GM23338 (cell line): ENCODE measurements at places on chromosomes 2 and 18.

- DNase-seq, result no peak
These were observed 47.9 kb upstream of the FANCL start for GRCh38 chr2:58289029-58289428.

DNA sequence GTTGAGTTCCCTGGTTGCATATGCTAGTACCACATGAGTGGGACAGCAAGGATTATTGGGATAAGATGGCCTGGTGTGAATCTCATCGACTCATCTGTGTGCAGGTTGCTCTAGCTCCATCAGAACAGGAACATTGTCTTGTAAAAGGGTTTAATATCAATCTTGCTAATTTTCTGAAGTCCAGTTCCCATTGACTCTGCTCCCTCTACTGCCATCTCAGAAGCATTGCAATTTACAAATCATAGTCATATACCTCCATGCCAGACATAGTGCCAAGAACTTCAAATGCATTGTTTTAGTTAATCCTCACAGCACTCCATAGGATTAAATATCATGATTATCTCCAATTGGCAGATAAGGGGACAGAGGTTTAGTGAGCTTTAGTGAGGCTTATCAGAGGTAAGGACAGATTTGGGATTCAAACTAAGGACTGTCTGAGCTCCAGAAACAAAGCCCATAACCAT lies 4.8 kb upstream of the STAT4 start:
- no peak for DNase-seq

DNA sequence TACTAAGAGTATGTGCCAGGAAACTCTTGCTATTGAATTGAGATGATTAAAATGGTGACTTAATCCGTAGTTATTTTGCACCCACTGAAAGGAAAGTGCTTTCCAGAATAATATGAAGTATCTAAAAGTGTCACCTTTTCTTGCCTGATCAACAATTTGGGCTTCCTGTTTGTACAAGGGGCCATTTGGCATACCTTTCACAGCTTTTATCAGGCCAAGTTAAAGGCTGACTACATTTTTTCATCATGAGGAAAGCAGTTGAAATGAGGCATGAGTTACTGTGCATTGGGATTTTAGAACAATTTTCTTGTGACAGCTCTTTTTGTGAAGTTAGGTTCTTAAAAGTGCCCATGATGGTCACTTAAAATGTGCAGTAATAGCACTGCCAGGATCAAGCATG lies 11.2 kb downstream of the TSN start:
- no peak for DNase-seq

GRCh38 chr18:66780609-66781008 lies 176.7 kb upstream of the CDH19 start:
- DNase-seq, result no peak

DNA sequence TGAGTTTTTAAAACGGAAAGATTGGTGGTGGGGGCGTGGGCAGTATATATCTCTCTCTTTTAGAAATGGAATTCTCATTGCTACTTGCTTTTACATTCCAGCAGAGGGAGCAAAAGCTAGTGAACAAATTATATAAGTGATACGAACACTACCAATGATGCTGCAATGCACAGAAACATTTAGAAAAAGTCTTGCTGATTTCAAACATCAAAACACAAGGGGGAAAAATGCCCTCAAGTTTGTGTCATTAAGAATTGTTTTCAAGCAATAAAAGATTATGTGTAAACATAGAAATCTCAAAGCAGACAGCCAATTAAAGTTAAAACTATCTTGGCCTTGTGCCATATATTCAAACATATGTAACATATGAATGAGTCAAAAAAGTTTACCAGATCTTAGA lies 296.3 kb upstream of the KCNJ3 start:
- DNase-seq, result peak; percentile 59

- no peak for DNase-seq
These were observed 20.1 kb downstream of the PAX8 start for GRCh38 chr2:113258471-113259147.

DNA sequence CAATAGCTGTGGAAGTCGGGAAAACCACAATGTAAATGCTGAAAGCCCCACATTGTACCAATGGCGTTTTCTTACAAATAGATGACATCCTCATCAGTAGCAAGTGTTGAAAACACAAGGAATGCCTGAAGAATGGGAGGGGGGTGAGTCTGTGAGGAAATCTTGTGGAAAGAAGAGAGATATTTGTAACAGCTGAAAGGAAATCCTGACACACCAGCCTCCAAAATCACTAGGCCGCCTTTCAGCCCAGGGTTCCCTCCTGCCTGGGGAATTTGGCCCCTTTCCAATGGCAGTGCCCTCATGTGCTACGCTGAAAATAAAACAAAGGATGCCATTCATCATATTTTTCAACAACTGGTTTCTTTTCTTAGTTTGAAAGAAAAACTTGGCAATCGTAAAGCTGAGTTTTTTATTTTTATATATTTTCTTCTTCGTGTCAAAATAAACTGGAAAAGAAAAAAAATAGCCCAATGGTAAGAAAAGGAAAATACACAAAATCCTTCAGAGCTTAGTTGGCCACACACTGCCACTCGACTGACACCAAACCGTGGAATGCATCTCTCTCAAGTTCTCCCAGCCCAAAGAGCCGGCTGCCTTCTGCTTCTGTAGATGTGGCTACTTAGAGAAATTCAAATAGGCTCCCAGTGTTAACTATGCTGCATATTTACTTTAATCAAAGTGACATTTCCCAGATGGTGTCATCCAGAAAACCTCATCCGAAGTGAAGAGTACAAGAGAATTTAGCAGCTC lies 52.0 kb downstream of the FTCDNL1 start:
- no peak for DNase-seq

GRCh38 chr2:70514612-70515055 lies 39.0 kb downstream of the TGFA start:
- DNase-seq, result no peak

DNA sequence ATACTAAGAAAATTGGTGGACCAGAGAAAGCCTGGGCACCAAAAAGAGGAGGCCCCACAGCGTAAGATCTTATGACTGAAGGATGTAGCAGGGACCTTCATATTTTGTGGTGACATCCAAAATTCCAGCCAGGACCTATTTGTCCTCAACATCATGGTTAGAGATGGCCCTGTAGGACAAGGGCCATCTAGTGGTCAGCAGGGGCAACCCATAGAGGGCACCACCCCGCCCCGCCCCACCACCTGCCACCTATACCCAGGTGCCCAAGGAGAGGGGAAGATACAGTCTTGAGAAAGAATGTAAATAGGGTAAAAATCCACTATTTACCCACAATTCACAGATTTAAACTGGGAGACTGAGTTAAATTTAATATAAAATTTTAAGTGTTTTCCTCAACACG lies 59.6 kb upstream of the TMEM163 start:
- DNase-seq, result peak; percentile 38

GRCh38 chr18:10127729-10128128 lies 213.9 kb downstream of the VAPA start:
- no peak for DNase-seq

DNA sequence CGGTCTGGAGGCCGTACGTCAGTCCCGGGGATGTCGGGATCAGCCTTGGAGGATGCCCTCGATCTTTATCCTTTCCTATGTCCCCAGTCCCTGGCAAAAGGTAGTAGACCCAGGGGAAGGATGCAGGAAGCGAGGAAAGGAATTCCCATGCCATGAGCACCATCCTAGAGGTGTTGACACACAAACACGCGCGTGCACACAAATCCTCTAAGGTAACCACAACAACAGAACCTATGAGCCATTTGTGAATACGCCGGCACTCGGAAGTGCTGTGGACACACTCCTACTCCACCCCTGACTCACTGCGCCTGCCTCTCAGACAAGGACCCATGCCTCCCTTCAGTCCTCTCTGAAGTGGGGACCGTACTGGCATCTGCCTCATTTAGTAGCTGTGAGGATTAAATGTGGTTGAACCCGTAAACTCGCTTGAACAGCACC lies 11.3 kb upstream of the MLPH start:
- no peak for DNase-seq

DNA sequence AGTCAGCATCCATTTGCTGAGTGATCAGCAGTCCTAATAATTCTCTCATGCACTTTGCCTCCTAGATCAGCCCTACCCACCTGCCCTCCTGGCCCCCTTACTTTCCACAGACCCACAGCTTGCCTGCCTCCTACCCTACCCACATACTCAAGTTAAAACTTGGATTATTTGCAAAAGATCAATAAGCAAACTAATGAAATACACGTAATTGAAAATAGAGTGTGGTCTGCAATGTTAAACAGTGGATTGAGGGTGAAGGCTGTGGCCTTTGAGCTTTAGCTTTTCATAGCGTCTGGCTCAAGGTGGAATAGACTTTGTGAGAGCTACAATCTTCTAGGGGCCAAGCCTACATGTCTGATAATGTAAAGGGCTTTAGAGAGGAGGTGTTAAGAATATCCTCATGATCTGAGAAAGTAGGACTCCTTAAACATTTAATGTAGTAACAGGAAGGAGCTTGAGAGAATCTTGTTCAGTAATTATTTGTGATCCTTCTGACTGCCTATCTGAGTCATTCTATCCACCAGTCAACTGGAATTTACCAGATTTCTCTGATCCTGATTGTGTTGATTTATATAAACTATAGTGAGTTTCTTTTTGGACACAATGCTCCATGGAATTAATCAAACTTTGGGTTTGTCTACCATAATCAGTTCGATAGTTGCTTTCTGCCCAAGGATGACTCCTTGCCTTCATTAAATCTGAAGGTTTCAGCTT lies 310.0 kb downstream of the HRH4 start:
- no peak for DNase-seq

DNA sequence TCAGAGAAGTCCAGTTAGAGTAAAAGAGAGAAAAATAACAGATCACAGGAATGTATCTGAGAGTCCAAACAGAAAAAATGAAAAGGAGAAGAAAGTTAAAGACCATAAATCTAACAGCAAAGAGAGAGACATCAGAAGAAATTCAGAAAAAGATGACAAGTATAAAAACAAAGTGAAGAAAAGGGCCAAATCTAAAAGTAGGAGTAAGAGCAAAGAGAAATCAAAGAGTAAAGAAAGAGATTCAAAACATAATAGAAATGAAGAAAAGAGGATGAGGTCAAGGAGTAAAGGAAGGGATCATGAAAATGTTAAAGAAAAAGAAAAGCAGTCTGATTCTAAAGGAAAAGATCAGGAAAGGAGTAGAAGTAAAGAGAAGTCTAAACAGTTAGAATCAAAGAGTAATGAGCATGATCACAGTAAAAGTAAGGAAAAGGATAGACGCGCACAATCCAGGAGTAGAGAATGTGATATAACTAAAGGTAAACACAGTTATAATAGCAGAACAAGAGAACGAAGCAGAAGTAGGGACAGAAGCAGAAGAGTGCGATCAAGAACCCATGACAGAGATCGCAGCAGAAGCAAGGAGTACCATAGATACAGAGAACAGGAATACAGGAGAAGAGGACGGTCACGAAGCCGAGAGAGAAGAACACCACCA lies 52.4 kb downstream of the PPIG start:
- no peak for DNase-seq

- DNase-seq, result no peak
These were observed 1.7 kb upstream of the NEURL3 start for GRCh38 chr2:96506907-96507240.

DNA sequence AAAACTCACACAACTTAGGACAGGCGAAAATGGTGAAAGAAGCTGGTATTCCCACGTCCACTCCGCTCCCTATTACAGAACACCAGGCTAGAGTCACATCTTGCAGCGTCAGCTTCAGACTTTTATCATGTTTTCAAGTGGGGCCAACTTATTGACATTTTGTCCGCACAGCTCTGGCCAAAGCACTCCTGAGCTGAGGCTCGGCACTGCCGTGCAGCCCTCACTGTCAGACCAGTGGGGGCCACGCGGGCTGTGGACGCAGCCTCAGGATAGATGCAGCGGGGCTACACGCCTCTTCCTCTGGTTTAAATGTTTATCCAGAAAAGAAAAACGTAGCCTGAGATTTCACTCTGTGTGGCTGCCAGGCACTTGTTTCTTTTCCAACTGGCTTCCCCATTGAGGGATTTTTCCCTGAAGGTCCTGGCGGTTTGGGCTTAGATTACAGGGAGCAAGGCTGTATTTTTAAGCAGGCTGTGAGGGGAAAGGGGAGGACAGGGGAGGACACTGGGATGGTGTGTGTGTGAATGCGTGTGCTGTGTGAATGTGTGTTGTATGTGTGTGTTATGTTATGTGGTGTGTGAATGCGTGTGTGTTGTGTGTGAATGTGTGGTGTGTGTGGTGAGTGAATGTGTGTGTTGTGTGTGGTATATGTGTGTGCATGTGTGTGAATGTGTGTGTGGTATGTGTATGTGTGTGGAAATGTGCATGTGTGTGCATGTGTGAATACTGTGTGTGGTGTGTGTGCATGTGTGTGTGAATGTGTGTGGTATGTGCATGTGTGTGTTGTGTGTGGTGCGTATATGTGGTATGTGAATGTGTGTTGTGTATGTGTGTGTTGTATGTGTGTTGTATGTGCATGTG lies 267.6 kb downstream of the DCDC2C start:
- DNase-seq, result no peak

DNA sequence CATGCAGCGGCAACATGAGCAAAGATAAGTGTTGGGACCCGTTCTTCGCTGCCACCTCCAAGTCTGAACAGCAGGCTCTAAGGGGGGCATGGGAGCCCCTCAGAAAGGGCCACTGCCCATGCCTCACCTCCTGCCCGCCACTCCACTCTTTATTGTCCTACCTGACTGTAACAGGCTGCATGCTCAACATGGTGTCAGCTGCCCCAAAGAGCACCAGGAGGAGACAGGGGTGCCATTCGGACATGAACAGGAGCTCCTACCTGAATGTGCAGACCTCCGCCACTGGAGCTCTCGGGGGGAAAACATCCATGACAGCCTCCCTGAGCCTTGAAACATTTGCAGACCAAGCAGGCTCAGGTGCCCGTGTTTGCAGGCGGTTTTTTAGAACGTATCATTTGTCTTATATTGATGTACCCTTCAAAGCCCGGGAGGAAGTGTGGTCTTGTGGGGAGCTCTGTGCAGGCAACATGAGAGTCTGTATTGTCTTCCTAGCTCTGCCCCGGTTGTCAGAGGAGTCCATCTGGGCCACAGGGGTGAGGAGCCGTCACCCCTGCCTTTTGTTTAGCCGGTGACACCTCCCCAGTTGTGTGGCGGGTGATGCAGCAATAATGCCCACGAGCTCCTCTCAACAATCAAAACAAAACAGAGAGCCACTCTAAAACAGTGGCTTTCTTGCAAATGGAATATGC lies 35.1 kb upstream of the CD8A start:
- DNase-seq, result no peak

DNA sequence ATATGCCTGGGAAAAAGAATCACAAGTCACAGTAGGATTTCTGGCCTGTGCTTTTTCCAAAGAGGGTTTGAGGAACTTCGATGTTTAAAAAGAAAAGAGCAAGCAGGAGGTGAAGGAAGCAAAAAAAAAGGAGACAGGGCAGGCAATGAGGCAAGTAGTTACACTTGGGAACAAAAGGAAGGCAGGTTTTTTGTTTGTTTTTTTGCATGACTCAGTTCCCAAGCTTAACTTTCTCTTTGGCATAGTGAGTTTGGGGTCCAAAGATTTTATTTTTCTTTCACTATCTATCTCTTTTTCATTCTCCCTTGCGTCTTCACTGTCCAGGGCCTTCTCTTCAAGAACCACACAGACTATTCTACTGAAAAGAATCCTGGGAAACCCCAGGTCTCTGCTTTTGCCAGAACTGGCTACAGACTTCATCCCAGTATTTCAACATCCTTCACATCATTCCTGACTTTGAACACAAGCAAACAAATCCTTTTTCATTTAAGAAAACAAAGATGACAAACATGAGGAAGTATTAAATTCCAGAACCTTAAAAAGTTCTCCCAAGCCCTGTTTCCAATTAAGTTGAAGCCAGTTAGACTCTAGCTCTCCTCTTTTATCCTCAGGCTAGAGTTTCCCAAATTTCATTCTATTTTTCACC lies 210.7 kb upstream of the RND3 start:
- DNase-seq, result no peak

- DNase-seq, result no peak
These were observed 299.7 kb downstream of the TNS1 start for GRCh38 chr2:217703102-217703501.
